Renal pelvis (tissue), 12 donors: ENCODE measurements at places on chromosomes 5 and 9.
A peak's percentile ranks its signal among the peaks of the same experiment; 100 is the strongest.

DNA sequence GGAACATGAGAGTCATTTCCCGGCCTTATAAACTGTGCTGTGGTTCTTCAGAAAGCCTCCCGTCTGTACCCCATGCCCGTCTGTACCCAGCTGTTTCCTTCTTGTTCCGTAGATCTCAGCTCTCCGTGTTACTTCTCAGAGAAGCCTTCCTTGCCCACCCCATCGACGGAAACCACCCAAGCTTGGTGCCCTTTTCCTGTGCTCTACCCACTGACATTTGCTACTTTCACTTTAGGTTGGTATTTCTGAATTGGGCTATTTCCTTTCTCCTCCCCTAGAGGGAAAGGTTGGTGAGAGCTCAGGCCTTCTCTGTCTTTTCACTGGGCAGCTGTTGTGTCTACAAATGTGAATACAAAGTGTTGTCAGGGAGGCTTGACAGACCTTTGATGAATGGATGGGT lies 764.5 kb upstream of the ADAMTS16 start:
- DNase-seq = no peak

DNA sequence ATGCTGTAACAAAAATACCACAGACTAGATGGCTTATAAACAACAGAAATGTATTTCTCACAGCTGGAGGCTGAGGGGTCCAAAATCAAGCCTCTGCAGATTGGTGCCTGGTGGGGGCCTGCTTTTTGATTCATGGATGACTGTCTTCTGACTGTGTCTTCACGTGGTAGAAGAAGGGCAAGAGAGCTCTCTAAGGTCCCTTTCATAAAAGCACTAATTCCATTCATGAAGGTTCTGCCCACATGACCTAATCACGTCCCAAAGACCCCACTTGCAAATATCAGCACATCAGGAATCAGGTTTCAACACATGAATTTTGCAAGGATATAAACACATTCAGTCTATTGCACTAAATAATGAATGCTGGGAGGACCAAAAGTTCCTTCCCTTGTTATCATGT lies 278.4 kb downstream of the MARCHF11 start:
- no peak for DNase-seq

DNA sequence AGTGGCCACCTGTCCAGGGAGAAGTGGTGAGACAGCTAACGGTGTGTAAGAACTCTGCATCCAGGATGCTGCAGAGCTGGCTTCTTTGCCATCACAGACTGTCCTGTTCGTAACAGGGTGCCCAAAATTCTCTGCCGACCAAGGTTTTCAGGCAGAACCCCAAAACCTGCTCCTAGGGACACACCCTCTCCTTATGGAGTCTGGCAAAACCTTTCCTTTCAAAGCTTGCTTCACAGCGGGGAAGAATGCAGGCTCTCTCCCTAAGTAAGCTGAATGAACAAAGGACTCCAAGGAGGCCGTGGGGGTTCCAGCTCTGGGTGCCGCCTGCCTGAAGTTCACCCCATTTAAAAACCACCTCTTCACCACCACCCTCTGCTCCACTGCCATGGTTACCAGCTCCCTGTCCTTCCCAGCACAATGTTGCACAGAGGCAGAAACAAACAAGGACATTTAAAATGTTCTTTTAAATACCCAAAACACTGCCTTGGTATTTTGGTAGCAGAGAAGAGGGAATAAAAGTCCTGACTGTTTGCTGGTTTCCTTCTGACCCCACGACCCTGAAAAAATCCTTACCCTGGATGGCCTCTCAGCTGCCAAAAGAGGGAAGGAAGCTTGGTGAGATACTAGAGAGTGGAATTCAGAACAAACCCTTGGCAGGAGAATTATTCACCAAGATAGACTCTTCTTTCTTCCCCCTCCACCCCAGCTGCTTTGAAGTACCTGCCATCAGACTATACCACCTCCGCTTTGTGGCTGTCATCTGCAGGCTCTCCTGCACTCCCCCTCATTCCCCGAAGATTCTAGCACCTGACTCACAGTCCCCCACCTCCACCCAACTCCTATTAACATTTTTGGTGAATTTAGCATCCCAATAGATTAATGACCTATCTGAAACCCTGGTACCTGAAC lies 7.1 kb upstream of the KLF9 start:
- DNase-seq = no peak

DNA sequence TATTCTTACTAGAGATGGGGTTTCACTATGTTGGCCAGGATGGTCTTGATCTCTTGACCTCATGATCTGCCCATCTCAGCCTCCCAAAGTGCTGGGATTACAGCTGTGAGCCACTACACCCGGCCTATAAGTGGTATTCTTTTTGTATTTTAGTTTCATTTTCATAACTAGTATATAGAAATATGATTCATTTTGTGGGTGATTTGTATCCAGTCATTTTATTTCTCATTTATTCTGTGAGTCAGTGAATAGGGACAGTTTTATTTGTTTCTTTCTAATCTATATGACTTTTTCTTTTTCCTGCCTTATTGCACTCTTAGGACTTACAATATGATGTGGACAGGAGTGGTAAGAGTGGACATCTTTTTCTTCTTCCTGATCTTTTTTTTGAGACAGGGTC lies 112.9 kb downstream of the AOPEP start:
- no peak for DNase-seq

DNA sequence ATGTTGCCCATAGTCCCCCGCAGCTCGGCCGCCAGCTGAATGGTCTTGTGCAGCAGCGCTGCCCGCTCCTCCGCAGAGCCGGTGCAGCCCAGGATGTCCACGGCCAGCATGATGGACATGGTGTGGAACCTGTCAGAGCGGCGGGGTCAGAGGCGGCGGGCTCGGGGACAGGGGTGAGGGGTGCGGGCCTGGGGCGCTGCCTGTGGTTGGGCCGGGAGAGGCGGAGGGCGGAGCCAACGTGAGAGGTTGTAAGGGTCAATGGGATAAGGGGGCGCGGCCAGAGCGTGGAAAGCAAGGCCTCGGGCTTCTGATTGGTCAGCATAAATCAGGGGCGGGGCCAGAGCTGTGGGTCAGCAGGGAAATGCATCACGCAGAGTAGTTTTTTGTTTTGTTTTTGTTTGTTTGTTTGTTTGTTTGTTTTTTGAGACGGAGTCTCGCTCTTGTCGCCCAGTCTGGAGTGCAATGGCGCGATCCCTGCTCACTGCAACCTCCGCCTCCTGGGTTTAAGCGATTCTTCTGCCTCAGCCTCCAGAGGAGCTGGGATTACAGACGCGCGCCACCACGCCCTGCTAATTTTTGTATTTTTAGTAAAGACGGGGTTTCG lies 6.8 kb upstream of the TOR2A start:
- DNase-seq = peak; percentile 75

DNA sequence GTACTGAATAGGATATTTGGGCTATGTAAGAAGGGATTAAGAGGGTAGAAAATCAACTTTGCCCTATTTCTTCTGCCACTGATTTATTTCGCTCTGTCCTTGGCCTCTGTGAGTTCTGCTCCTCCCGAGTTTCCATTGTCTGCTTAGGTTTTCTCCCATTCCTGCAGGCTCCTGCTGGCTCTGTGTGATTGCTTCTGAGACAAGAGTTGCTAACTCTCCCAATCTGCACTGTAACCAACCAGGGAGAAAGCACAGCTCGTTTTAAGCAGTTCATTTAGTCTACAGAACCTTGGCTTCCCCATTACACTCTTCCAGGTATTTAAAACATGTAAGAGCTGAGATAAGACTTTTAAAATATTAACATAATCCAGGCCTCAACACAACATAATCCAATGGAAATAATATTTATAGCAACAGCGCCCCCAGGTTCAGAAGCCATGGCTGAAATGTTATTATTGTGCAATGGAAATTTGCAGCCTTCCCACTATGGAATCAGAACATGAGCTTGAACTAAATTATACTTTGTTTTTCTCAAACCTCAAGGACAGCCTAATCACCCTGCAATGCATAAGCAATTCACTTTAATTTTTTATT lies 203.5 kb downstream of the ERCC6L2 start:
- no peak for DNase-seq

- no peak for DNase-seq
Observed at GRCh38 chr5:133952729-133953567, 15.5 kb downstream of the C5orf15 start.

DNA sequence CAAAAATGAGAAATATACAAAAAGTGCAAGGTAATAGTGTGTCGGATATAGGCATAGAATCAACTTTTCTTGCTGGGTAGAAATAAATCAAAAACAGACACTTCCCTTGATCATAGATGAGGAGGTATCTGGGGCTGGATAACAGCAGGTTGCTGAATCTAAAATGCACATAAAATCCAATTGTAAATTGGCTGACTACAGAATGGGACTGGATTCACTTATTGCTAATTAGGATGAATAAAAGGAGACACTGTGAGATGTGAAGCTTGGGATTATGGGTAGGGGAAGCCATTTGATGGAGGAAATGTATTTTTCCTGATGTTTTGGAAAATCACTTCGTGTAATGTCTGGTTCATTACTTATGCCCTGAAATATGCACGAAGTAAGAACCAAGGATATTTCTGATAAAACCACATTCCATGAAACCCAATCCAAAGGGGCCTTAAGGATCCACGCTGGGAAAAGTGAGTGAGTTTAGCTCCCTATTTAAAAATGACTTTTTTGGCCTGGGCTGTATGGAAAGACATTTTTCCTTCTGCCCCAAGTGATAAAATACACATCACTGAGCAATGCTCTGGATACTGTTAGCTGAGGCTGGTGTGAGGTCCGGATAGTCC lies 136.1 kb downstream of the MARCHF11 start:
- DNase-seq = no peak

GRCh38 chr5:62208218-62208852 lies 97.7 kb upstream of the KIF2A start:
- DNase-seq = peak; percentile 8

DNA sequence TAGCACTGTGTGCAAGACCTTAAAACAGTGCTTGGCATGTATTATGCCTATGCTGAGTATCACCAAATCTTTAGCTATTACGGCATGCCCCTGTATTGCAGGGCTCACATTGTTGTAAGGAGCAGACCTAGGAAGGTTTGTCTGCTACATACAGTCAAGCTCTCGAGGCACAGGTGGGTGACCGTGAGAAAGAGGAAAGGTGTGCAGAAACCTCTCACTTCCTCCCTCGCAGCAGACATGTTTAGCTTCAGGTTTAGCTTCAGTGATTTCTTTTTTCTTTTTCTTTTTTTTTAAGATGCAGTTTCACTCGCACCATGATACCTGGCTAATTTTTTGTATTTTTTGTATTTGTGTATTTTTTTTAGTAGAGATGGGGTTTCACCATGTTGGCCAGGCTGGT lies 275.8 kb upstream of the RIOK2 start:
- no peak for DNase-seq

DNA sequence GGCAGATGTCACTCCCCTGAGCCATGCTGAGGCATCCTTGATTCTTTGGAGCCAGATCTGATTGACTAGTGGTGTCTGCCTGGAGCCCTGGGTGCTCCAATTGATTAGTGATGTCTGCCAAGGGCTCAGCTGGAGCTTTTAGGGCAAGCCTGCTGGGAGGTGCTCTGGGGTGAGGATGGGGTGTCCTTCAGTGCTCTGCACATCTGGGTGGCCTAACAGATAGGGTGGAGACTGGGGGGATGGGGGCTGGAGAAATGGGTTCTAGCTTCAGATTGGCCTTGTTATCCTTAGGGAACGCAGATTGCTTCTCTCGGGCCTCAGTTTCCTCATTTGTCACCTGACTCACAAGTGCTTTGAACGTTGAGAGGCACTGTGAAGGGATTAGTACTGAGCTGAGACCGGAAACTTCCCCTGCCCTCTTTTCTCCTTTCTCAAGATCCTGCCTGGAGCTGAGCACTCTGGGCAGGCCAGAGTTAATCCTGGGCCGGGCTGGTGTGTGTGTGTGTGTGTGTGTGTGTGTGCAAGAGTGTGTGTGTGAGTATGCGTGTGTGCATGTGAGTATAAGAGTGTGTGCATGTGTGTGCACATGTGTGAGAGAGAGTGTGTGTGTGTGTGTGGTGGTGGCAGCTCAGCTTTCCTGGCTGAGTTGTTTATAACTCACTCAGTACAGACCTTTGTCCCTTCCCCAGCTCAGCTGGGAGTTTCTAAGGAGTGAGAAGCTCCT lies 5.6 kb upstream of the IER5L start:
- DNase-seq = no peak
